Testis (tissue), 5 donors: ENCODE measurements at places on chromosomes 3 and 15. TPM values are rescaled to one million over a fixed set of nuclear protein-coding genes. Genes with fewer than 3 reads are reported as not detected.

The ROPN1B gene
- 123 TPM for total RNA-seq

The COL6A5 gene
- 1.5 TPM for total RNA-seq

The ZNF80 gene
- 0.47 TPM for total RNA-seq

The HHLA2 gene
- 6.7 TPM for total RNA-seq

The IRAK2 gene
- total RNA-seq: 3.7 TPM

The SH2D7 gene
- 2.2 TPM for total RNA-seq

The ITGA11 gene
- total RNA-seq: 4.3 TPM

The CADPS gene
- total RNA-seq: 21.6 TPM

The SCN11A gene
- 3.5 TPM for total RNA-seq

The MGLL gene
- total RNA-seq: 19.2 TPM
